Stimulated activated CD8-positive, alpha-beta memory T cell treated with anti-CD3 and anti-CD28 coated beads, Interleukin-15, amount 100 ng/mL, for 4 hours (primary cell): ENCODE measurements at places on chromosomes 7 and 10.

GRCh38 chr10:101301111-101301731 lies 52.7 kb upstream of the BTRC start:
- DNase-seq, result no peak

DNA sequence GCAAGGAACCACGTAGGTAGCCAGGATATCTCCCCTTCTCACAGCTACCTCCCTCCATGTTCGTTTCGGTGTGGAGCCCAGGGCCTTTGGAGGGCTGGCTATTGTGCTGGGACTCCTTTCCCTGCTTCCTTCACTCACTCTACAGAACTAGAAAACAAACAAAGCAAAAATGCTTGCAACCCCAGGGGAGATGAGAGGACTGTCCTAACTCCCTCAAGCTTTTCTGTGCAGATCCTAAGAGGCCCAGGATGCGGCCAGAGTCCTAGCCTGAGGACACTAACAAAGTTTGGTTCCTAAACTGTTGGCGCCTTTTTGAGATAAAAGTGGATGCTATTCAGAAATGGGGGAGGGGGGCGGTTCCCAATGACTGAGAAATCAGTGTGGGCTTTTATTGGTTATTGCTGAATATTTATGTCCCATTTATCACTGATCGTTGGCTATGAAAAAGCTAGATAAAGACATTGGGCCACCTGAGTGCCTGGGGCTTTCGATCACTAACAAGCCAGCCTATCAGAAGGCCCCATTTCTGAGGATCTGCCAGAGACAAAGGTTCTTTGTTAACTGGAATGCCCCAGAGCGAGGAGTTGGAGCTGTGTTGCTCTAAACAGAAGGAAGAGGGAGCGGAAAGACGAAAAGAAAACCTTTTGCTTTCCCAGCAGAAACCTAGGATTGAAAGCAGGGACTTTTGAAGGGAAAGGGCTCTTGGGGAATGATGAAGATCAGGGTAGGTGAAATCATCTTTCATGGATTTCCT lies 95.2 kb upstream of the EGR2 start:
- no peak for DNase-seq

GRCh38 chr7:124934841-124935240 lies 5.2 kb upstream of the POT1 start:
- no peak for DNase-seq

DNA sequence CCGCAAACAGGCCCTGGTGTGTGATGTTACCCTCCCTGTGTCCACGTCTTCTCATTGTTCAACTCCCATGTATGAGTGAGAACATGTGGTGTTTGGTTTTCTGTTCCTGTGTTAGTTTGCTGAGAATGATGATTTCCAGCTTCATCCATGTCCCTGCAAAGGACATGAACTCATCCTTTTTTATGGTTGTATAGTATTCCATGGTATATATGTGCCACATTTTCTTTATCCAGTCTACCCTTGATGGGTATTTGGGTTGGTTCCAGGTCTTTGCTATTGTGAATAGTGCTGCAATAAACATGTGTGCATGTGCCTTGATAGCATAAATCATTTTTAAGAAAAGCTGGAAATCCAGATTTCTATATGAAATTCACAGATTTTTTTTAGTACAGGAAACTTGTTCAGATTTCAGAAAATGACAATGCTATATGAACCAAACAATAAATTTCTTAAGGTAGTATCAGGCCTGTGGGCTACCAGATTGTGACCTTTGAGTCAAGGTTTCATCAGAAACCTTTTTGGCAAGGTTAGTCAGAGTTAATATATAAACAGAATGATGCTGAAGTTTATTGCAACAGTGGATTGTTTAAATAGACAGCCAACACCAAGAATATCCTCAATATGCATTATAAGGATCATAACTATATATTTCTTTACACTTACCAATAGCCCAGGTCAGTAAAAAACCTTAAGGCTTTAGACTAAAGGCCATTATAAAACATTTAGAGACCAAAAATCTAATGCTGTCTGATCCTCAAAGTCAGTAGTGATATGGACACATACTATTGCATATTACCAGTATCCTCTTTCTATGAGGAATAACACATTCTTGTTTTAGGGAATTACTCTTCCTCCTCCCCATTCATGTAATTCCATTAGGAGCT lies 68.7 kb upstream of the PAPSS2 start:
- no peak for DNase-seq

DNA sequence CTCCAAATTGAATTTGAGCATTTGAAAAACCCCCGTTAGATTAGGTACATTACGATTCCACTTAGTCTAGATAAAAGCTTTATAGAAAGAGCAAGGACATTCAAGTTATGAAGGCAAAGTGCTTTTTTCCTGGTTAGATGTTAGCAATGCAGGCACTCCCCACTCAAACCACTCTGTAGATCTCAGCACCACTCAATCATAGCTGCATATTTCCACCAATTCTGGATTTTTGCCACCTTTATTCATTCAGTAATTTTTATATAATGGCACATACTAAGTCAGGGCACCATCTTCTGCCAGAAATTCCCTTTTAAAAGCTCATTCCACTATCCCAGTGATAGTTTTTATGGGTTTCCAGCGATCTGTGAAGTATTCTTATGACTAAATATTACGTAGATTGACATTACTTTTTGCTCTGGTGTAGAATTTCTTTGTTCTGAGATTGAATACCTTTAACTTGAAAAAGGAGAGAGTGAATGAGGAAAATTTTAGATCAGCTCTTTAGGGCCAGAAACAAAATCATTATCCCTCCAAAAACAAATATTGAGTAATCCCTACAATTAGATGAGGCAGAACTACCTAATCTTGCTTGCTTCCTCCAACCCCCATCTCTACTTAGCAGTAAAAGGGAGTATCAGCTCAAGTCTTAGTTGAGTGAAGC lies 51.6 kb downstream of the RNLS start:
- DNase-seq, result no peak

DNA sequence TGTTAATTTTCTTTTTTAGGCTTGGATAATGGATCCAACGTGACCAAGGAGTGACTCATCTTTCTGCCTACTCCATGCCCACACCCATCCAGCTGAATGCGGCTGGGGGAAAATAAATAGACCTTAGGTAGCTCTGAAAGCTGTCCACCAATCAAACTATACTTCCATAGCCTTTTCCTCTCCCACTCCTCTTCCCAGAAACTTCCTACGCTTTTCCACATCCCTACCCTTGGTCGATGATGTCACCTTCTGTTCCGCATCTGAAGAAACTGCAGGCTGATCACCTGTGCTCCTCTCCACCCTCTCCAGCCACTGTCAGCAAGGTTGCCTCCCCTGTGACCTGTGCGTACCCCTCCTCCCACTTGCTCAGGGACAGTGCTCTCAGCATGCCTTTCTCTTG lies 359.8 kb upstream of the KLF6 start:
- no peak for DNase-seq

- no peak for DNase-seq
These were observed 136.8 kb downstream of the NSUN6 start for GRCh38 chr10:18514537-18514936.
